ENCODE measurements at places on chromosomes 11 and 22. TPM values are rescaled to one million over a fixed set of nuclear protein-coding genes. Genes with fewer than 3 reads are reported as not detected.

- no peak for DNase-seq
Observed at GRCh38 chr11:91860661-91861060, 364.0 kb upstream of the FAT3 start.

GRCh38 chr22:50074056-50074455, 11.2 kb downstream of the MLC1 start:
- no peak for DNase-seq

DNA sequence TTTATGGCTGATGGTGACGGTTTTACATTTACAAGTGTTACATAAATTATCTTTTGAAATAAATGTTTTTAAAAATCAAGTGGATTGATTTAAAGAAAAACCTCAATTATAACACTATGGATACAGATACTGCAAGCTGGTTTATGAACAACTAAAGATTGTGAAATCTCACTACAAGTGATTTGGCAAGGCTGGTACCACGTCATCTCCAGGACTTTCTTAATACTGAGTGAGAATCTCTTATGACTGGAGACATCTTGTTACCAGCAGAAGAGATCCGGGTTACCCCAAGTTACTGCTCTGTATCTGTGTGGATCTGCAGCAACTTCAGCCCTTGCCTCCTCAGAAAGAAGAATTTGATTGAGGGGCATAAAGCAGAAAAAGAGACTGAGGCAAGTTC, 452.9 kb downstream of the MN1 start:
- DNase-seq = no peak

DNA sequence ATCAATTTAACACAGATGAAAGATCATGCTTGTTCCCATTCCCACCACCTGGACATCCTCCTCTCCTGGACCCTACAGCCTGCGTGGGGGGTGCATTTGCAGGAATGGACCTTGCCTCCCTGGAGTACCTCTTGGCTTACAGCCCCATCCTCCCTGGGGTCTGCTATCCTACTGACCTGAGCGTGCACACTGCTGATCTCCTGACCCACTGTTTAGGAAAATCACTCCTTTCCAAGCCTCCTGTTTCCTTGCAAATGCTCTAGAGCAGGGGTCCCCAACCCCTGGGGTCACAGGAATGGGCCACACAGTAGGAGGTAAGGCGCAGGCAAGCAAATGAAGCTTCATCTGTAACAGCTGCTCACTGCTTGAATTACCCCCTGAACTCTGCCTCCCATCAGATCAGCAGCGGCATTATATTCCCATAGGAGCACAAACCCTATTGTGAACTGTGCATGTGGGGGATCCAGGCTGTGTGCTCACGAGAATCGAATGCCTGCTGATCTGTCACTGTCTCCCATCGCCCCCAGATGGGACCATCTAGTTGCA, 88.2 kb upstream of the SEPTIN5 start:
- DNase-seq = no peak

GRCh38 chr11:131653260-131653659, 282.8 kb downstream of the NTM start:
- DNase-seq = no peak

GRCh38 chr11:73298233-73298632, 9.8 kb upstream of the ARHGEF17 start:
- DNase-seq = no peak

DNA sequence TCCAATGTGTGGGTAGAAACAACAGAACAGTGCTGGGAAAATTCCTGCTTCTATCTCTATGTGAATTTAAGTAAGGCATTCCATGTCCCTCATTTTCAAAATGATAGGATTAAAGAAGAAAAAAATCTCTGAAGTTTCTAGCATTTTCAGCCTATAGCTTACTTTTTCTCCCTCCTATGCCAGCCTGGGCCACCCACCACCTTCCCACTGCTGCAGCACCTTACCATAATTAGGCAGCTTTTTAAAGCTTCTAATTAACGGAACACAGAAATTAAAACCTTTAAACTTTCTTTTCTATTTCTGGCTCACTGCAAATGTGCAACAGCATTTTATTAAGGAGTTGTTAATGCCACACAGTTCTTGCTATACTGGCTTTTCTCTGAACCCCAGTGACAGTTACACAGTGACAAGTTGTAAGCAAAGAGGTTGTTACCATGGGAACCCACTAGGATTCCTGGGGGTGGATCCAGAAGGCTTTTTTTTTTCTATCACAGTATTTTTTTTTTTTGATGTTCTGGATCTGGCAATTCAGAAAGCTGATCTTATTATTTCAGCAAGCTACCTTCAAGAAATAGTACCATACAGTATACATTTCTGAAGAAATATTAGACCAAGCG, 20.2 kb downstream of the CELF1 start:
- DNase-seq = no peak

- DNase-seq = no peak
Observed at GRCh38 chr11:105881027-105881426, 141.0 kb downstream of the MSANTD4 start.

GRCh38 chr11:33492596-33492995, 208.0 kb downstream of the C11orf91 start:
- DNase-seq = no peak

GRCh38 chr22:47328550-47329243, 566.2 kb downstream of the TBC1D22A start:
- no peak for DNase-seq

- DNase-seq = no peak
Observed at GRCh38 chr11:102436561-102436960, 16.0 kb downstream of the TMEM123 start.

DNA sequence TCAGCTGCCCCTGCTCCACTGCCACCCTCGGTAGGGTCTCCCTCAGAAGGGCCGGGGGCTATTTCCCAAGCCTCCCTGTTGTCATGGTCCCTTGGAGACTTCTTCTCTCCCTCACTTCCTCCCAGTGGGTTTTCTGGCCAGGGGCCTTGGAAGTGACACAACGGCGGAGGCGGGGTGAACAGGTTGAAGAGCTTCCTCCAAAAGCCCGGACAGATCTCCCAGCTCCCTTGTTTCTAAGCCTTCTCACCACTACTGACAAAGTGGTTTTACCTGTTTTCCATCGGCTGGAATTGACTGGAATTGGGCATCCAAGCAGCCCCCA, 14.5 kb downstream of the MYH9 start:
- DNase-seq = no peak

- no peak for DNase-seq
Observed at GRCh38 chr22:17358415-17358814, 10.8 kb upstream of the CECR2 start.

DNA sequence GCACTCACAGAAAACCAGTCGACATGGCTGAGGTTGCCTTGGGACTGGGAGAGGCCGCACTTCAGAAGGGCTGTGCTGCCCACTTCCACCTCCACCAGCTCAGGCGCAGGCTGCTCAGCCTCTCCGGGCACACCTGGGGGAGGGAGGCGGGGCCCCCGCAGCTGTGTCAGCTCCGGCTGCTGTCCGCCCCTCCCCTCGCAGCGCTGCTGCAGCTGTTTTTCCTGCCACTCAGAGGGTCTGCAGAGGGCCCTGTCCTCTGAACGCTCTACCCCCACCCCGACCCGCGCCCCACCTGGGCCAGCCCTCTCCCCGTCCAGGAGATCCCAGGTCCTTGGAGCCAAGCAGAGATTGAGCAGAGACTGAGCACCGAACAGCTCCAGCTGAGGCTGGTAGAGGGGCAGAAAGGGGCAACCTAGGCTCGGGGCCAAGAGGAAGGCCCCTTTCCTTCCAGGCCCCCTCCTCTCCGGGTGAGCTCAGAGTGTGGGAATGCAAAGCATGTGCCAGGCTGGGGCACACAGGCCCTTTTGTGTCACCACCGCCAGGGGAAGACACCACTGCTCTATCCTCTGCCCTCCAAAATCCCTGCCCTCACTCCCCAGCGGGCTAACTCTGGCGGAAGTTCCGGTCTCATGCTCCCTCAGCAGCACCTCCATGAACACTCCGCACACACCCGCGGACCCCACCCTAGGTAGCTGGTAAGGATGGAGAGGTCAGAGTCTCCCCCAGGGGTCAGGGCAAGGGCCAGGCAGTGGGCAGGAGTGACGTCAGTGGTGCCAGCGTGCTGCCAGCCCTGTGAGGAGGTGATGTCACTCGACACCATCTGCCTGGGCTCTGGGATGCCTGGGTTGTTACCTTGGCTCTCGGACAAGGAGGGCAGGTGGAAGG, 1.6 kb downstream of the MCAM start:
- peak; percentile 72 for DNase-seq

- peak; percentile 12 for DNase-seq
Observed at GRCh38 chr11:2789791-2790567, 90.2 kb upstream of the KCNQ1OT1 start.

The PI4KA gene
- 208 TPM for total RNA-seq

The CALCA gene
- total RNA-seq = not detected

The OR51I1 gene
- total RNA-seq = not detected

The DNHD1 gene
- total RNA-seq = 31.4 TPM

The CASP1 gene
- 89.3 TPM for total RNA-seq

Measured in natural killer cell (primary cell).